ENCODE measurements at places on chromosomes 1 and 21.

- DNase-seq, result no peak
Measured at GRCh38 chr1:230865062-230865817, 3.1 kb downstream of the C1orf198 start.

DNA sequence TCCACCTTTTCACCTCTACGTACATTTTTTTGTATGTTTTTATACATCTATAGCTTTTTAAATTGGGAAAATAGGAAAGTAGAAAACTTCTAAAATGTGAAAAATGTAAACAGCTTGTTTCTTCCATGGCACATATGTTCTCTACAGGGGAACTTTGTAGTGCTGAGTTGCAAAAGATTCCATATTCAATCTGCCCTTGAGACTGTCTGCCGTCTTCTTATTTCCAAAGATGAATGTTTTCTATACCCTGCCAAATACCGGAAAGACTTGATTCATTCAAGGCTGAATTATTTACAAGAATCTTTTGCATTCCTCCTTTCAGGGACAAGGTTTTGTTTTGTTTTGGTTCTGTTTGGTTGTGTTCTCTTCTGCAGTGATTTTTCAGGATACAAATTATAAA is 1334.5 kb upstream of the ADGRL4 start:
- DNase-seq, result no peak

- no peak for DNase-seq
Measured at GRCh38 chr1:22646384-22646783, 3.0 kb downstream of the C1QC start.

- DNase-seq, result no peak
Measured at GRCh38 chr1:54268762-54269297, 68.9 kb downstream of the MRPL37 start.

DNA sequence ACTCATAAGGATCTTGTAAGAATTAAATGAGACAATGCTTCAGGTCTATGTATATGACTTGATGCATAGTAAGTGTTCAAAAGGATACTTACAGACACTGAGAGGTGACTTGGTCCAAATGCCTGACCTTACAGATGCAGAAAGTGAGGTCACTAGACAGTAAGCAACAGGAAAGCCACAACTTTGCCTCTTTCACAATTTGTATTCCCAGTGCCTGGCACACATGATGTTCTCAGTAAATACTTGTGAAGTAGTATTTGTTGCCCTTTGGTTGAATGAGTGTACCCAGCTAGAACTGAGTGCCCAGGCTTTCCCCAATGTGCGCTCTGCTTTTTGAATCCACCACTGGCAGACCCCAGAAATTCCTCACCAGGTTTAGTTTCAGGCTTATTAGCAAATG is 105.1 kb downstream of the BEND5 start:
- DNase-seq, result no peak

GRCh38 chr1:220565670-220566069 is 37.7 kb downstream of the MARK1 start:
- no peak for DNase-seq

GRCh38 chr21:41009398-41010100 is 158.4 kb upstream of the BACE2 start:
- no peak for DNase-seq

DNA sequence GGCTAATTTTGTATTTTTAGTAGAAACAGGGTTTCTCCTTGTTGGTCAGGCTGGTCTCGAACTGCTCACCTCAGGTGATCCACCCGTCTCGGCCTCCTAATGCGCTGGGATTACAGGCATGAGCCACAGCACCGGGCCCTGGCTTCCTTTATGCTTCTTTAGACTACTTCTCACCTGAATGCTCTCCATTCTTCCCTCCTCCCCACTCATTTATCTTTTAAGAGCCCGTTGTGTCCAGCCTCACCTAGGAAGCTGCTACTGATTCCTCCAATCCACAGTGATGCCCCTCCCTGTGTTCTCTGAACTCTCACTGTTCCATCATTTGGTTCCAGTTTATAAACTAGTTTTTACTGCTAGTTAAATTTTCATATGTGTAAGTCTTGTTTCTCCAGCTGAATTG is 44.9 kb upstream of the NR5A2 start:
- no peak for DNase-seq
